Activated CD8-positive, alpha-beta memory T cell treated with anti-CD3 and anti-CD28 coated beads for 1 hour (primary cell): ENCODE measurements at places on chromosomes 6 and 20.

- no peak for DNase-seq
Observed at GRCh38 chr20:49558826-49559225, 9.1 kb downstream of the PTGIS start.

DNA sequence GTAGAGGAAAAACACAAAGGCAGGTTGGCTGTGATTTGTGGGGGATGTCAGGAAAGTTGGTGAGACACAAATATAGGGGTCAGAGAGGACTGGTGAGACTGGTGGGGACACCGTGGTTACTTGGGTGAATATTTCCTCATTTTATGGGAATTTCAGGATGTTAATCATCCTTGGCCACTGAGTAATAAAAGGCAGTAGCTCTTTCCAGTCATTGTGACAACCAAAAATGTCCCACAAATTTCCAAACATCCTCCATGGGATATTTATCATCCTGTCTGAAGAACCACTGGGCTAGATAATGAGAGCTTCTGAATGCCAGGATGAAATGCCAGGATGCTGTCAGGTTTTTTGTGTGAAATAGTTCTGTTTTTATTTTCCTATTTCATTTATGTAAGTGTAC is 374.1 kb downstream of the CD109 start:
- DNase-seq = no peak

DNA sequence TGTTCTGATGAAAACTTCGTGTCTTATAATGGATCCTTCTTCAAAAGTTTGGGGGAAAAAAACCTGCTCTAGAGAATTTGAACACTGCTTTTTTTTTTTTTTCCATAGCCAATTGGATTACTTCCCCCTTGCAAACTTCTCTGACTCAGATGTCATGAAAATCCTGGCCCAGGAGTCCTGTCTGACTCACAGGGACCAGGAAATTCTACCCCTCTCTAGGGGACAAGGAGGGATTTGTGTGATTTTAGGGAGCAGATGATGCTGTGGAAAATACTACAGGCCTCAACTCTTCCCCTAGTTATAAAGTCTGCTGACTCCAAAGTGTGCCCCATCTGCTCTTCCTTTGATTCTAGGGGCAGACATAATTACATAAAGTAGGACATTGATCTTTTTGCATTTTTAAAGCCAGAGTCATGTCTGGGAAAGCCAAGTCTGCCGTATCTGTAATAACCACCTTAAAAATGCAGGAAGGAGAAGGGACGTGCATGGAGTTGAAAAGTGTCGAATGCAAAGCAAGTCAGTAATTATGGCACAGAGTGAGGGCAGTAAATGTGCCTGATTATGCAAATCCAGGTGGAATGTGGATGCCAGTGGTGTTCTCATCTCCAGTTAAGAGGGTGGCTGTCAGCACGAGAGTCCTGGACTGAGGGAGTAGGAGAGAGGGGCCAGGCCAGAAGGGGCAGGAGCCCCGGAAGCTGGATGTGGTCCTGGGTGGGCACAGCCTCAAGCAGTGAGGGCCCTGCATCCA is 144.3 kb upstream of the SULF2 start:
- no peak for DNase-seq

- DNase-seq = no peak
Observed at GRCh38 chr6:7907159-7907558, 3.4 kb downstream of the TXNDC5 start.

GRCh38 chr20:58352468-58352867 is 36.6 kb upstream of the VAPB start:
- DNase-seq = no peak

GRCh38 chr20:33460711-33461110 is 17.1 kb upstream of the SNTA1 start:
- DNase-seq = no peak

GRCh38 chr6:54059683-54060082 is 51.6 kb upstream of the MLIP start:
- DNase-seq = no peak

DNA sequence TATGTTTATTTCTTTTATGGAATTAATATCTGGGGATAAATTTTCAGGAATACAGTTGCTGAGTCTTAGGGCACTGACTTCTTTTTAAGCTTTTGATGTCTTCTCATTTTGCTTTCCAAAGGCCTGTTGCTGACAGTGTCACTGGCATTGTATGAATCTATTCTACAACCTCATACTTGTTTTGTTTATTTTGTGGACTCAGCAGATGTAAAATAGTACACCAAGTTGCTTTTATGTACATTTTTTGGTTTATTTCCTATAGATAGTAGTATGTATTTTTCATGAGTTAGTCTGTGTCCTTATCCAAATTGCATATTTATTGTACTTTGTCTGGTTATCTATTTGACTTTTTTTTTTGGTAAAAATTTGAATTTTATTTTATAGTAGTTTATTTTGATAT is 35.0 kb downstream of the FAM162B start:
- no peak for DNase-seq

DNA sequence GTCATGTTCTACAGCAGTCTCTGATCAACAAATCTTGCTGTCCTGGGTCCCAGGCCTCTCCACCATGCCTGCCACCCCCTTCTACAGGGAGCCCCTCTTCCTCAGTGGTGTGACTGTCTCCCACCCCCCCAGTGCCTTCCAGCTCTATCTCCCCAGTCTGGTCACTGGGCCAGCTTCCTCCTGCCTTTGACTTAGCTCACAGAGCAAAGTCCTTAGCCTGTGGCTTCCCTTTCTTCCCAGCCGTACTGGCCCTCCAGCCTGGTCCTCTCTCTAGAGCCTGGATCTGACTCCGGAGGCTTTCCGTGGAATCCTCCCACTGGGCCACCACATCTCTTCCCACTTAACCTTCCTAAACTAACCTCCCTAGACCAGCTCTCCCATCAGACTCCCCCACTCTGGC is 17.0 kb downstream of the MAPK13 start:
- DNase-seq = no peak

DNA sequence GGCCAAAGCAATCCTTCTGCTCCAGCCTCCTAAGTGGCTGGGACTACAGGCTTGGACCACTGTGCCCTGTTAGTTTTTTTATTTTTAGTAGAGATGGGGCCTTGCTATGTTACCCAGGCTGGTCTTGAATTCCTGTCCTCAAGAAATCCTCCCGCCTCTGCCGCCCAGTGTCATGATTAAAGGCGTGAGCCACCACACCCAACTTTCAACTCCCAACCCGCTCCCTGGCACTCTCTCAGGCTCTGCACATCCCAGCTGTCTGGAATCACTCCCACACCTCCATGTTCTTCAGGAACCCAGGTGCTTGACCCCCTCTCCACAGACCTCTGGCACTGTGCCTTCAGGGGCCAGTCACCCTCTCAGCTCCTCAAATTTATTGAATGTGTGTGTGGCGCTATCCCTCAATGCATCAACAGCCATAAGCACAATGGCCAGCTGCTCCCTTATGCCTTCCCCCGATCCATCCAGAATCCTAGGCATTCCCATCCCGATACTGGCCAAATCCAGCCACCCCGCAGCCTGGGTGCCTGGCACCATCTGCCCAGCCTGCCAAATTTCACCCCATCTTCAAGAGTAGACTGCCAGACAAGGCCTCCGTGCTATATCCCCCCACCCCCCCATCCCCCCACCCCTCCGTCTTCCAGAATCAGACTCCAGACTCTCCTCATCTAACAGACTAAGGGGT is 647 bp upstream of the POU5F1 start:
- no peak for DNase-seq

DNA sequence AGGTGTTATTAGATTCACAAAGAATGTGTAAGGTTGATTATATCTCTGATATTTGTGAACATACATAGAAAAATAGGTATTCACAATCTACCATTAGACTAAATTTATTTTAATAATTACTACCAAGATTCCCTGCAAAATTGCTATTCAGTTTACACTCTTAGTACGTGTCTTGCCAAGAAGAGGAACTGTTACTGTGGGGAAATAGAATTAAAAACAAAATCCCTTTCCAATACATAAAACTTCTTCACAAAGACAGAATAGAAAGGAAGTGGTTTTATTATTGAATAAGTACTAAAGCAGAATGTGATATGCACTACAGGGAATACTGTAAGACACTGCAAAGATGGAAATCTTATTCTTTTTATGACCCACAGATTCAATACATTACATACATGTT is 17.0 kb downstream of the RAB32 start:
- no peak for DNase-seq

DNA sequence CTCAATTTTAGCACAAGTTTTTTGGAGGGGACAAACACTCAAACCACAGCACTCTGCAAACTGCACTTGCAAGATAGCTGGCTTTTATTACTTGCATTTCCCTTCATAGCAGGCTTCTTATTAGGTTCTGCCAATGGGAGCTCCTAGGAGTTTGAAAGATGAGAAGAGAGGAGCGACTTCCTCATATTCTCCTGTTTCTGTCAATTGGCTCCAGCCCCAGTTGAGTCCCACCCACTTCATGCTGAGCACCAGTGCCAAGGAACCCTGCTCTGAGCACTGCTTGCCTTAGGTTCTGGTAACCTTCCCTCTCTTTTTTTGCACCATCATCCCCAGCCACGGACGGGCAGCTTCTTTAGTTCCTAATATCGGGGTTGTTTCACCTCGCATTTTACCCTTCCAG is 67.9 kb downstream of the PSMB1 start:
- DNase-seq = no peak

DNA sequence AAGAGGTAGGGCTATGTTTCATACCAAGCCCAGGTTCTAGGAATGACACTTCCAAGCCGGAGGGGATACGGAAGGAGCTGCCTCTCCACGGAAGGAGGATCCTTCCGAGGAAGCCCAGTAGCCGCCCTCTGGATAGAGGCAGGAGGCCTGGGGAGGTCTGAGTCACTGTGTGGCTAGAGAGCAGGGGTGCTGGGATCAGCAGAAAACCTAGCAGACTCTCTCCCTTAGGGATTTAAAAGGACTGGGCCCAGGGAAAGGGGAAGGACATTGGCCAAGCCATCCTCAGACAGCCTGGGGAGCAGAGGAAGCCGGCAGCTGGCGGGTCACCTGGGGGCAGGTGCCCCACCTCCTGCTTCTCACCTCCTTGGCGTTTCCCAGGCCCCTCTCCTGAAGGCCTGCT is 36.6 kb upstream of the NFATC2 start:
- DNase-seq = no peak

DNA sequence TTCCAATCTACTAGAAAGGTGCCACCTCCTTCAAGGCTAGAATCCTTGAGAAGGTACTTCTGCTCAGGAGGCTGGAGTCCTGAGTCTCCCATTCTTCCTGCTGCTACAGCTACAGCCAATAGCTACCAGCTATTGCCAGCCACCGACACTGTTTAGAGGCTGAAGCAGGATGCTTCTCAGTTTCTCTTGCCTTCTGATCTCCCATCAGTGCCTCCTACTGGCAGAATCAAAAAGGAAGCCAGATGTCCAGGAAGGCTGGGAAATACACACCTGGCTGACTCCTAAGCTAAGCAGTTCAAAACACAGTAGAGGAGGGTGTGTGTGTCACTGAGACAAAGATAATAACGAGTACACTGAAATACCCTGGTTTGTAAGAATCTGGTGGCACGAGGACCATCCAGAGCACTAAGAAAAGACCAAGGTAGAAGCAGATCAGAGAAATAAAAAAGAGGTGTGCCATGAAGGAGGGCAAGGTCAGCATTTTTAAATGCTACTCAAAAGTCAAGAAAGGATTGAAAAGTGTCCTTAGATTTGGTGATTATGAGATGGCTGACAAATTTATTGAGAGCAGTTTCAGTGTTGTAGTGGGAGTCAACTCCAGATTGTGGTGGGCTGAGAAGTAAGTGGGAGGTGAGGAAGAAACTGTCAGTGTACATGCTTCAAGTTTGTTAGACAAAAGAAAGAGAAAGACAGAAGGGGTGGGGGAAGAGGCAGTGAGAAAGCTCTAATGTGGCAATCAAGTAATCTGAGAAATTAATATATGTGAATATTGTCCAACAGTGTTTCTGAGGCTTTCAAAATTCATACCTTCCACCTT is 2.3 kb upstream of the HLA-DMA start:
- no peak for DNase-seq

GRCh38 chr6:129634411-129635230 is 75.4 kb downstream of the ARHGAP18 start:
- no peak for DNase-seq

GRCh38 chr6:117607511-117607910 is 5.2 kb upstream of the GOPC start:
- no peak for DNase-seq

GRCh38 chr6:88105741-88106340 is 58.2 kb downstream of the SPACA1 start:
- DNase-seq = no peak

DNA sequence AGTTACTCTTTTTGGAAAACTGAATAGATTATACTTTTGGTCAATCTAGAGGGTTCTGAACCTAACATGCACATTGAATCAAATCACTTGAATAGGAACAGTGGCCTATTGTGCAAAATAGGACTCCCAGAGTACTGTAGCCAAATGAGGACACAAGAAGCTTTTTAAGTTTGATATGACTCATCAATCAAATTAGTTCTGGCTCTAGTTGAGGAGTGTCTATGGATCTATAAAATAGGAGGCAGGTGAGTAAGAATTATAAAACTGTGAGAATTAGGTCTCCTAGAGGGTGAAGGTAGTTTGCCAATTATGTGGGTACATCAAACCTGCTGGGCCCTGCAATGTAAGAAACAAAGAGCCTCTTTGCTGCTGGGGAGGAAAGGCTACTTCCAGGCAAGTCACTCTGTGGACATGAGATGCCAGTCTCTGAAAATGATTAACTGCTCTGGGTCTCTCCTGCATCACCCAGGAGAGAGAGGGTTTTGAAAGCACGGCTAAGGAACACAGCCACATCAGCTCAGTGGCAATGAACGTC is 112.3 kb downstream of the RCAN2 start:
- no peak for DNase-seq

GRCh38 chr6:722608-723007 is 29.7 kb upstream of the EXOC2 start:
- DNase-seq = no peak

DNA sequence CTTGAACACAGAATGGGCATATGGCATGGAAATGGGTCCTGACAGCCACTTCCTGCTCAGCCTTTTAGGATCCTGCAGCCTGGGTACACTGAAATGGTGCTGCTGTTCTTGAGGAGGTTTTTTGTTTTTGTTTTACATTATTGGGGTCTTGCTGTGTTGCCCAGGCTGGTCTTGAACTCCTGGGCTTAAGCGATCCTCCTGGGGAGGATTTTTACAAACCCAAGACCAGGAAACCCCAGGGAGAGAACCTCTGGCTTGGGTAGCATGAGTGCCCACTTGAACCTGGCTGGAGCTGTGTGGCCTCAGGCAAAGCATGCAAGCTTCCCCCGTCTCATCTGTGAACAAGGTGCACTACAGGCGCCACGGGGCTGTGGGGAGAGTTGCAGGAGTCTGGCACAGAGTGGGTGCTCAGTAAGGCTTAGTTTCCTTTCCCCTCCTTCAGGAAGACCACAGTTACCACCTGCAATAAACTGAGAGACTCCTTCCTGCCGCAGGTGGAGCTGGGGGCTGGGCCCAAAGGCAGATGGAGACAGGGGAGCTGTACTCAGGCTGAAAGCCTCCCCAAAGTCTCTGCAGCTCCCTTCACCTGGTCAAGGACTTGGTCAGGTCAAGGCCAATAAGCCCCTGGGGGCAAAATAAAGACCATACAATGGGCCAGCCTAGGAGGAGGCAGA is 1.8 kb downstream of the SLA2 start:
- no peak for DNase-seq

DNA sequence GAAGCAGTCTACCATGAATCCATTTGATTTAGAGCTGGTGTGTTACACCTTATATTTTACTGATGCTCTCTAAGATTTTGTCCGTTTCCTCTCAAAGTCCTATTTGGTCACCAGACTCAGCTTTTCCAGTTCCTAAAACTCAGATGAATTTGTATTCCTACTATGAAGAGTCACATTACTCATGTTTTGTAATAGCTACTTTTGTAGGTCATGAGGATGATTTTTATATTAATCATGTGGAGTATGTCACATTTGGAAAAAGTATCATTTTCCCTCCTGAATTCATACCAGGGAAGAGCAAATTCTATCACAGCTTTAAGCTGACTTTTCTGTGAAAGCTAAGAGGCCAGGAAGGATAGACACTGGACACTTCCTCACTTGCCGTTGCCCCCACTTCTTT is 140.6 kb upstream of the SCGN start:
- no peak for DNase-seq
